ENCODE measurements at places on chromosomes 2 and 18. TPM values are rescaled to one million over a fixed set of nuclear protein-coding genes. Genes with fewer than 3 reads are reported as not detected.

CPO gene
- 0.25 TPM for total RNA-seq

KIF5C gene
- total RNA-seq, result 0.47 TPM

VWA3B gene
- 0.52 TPM for total RNA-seq

AMER3 gene
- not detected for total RNA-seq

EVX2 gene
- not detected for total RNA-seq

LOXL3 gene
- 4.7 TPM for total RNA-seq

DNA sequence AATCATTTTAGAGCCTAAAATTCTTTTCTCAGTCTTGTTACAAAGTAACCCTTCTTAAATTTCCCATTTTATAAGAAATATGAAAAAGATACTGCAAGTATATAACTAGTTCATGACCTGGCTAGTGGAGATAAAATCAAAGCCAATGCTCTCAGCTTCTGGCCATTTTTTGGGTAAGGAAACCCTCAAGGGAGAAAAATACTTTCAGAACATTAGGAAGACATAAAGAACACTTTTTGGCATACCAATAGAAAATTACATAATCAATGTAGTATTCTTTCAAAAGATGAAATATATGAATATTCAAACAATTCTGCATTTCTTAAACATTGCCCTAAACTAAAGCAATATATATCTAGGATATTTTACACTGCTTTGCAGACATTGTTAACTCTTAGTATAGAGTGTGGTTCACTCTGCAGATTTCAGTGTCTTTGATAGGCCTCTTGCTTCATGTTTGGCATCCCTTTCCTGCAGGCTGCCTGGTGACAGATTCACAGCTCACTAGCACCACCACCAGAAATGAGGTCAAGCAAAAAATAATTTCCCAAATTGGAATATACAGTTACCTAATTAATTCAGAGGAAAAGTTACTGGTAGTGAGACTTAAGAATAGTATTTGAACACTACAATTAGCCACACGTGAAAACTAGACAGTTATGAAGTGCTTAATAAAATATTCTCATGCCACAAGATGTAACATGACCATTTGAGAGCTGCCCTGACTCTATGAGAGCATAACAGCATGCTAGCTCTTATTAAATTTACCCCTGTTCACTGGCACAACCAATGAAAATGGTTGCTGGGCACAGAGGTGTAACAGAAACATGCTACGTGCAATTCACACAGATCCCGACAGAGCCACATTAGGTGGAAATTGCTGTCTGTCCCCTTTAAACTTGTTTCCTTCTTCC lies 36.0 kb downstream of the PAIP2B start:
- peaks cover 44% of the 10 kb centered on the region for H3K36me3 ChIP-seq
- DNase-seq, result no peak
- H3K4me3 ChIP-seq, result no peak overlapping the region
- peaks cover 6% of the 10 kb centered on the region for H3K4me1 ChIP-seq
- H3K27me3 ChIP-seq, result no peaks in the 10 kb centered on the region

DNA sequence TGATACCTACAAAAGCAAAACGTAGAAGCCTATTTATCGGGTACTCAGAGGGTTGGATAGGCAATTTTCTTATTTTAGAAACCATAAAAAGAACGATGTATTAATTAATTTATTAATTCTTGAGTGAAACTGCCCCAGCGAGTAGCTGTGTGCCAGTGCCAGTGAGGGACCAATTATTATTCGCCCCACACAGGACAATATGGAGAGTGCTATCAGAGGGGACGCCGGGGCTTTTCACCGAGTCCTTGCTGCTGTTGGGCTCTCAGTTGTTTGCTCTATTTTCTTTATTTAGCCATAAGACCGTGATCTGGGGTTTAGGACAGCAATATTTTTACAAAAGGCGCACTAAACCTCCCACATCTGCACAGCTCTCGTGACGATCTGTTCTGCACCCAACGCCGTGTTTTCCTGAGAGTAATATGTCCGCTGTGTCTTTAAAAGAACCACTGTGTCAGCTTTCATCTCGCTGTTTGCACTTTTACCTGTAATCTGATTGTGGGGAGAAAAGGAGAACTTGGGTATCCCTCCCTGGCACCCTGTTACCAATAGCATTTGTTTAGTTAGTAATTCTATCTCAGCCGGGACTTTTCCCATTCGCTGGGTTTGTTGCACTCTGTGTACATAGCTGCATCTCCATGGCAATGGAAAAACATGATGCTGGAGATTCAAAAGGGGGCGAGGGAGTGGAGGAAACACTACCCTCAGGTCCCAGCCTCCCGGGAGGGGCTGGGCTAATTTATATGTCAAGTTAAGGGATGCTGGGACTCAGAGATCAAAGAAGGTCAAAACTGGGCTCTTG lies 30.1 kb upstream of the ZNF516 start:
- peak overlapping the region; percentile 17 for H3K27ac ChIP-seq
- H3K4me3 ChIP-seq, result peak overlapping the region; percentile 58
- peaks cover 8% of the 10 kb centered on the region for H3K4me1 ChIP-seq
- no peak for DNase-seq
- no peaks in the 10 kb centered on the region for H3K36me3 ChIP-seq

GRCh38 chr2:73891276-73891901 lies 1.4 kb upstream of the ACTG2 start:
- no peaks in the 10 kb centered on the region for H3K4me1 ChIP-seq

Measured in left ventricle myocardium inferior (tissue), 1 donor.